ENCODE measurements at places on chromosomes 4 and X.

- DNase-seq = no peak
Measured at GRCh38 chr4:48196758-48197504, 62.9 kb upstream of the TXK start.

DNA sequence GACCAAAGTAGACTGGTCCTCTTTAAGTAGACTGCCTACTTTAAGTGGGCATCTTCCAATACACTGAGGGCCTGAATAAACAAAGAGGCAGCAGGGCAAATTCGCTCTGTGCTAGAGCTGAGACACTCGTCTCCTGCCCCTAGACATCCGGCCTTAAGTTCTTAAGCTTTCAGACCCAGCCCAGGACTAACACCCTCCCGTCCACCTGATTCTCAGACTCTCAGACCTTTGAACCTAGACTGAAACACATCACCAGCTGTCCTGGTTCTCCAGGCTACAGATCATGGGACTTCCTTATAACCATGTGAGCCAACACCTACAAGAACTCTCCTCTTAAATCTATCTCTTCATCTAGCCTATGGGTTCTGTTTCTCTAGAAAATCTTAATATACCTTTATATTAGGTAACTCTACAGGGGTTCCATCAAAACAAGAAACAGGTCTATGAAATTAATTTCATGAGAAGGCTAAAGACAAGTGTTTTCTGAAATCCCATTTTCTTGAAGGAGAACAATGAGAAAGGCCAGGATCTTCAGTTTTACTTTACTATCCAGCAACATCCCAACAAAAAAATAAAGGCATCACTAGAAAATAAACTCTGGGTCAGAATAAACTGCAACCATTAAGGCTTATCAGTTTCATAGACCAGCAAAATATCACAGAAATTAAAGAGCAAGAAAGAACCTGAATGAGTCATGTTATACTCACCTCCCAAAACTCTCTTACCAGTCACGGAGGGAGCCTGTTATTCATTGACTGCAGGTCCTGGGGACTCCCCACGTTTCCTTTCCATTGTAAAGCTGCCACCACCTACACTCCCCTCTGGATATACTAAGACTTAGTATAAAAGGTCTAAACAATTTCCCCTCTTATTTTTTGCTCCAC is 14.8 kb downstream of the ADGRA3 start:
- DNase-seq = peak; percentile 41

GRCh38 chr4:48640699-48641098 is 139.4 kb downstream of the FRYL start:
- DNase-seq = no peak

GRCh38 chr4:4986841-4987240 is 32.4 kb downstream of the CYTL1 start:
- DNase-seq = no peak

- DNase-seq = no peak
Measured at GRCh38 chrX:34379891-34380290, 247.8 kb upstream of the FAM47A start.

DNA sequence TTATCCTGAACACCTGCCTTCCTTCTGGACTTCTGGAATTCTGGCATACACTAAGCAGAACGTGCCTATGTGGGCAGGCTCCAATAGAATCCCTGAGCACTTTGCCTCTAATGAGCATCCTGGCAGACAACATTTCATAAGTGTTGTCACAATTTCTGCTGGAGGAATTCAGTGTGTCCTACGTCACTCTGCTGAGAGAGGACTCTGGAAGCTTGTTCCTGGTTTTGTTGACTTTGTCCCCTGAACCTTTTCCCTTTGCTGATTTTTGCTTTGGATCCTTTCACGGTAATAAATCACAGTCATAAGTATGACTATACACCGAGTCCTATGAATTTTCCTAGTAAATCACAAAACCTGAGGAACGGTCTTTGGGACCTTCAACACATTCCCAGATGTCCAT is 43.2 kb downstream of the MTMR8 start:
- DNase-seq = no peak

GRCh38 chrX:16137416-16138107 is 14.2 kb downstream of the GRPR start:
- no peak for DNase-seq

GRCh38 chrX:42739258-42739657 is 38.7 kb downstream of the PPP1R2C start:
- no peak for DNase-seq

DNA sequence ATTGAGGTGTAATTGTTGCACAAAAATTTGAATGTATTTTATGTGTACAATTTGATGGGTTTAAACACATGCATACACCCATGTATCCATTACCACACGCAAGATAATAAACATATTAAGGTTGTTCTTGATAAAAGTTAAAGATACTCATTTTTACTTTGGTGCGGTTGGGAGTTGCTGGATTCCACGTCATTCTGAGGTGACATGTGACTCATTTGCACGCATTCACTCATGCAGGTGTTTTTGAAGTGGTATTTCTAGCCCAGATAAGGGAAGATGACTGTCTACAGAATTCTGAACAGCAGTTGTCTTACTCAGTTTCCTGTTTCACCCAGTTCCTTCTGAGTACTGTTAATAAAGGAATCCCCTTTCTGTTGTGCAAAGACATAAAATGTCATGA is 142.0 kb downstream of the RTL3 start:
- no peak for DNase-seq
